Activated naive CD8-positive, alpha-beta T cell treated with anti-CD3 and anti-CD28 coated beads, Interleukin-2, amount 50 U/mL, for 16 hours (primary cell): ENCODE measurements at places on chromosomes 4 and X.

- no peak for DNase-seq
Observed at GRCh38 chr4:72951147-72951546, 118.4 kb downstream of the COX18 start.

DNA sequence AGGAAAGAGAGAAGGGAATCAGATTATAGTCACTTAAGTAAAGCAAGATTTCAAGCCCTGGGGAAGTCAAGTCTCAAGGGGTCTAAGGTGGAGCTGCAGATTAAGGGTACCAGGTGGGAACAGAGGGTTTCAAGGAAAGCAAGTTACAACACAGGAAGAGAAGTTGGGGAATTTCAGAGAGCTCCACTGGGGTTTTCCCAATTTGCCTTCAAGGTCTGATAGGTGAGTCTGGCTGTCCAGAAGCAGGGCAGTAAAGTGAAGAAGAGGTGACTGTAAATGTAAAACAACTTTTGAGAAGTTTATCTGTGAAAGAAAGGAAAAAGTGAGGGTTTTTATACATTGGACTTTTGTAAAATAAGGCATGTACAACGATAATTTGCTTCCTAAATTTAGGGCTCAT lies 37.1 kb upstream of the TRPC3 start:
- no peak for DNase-seq

DNA sequence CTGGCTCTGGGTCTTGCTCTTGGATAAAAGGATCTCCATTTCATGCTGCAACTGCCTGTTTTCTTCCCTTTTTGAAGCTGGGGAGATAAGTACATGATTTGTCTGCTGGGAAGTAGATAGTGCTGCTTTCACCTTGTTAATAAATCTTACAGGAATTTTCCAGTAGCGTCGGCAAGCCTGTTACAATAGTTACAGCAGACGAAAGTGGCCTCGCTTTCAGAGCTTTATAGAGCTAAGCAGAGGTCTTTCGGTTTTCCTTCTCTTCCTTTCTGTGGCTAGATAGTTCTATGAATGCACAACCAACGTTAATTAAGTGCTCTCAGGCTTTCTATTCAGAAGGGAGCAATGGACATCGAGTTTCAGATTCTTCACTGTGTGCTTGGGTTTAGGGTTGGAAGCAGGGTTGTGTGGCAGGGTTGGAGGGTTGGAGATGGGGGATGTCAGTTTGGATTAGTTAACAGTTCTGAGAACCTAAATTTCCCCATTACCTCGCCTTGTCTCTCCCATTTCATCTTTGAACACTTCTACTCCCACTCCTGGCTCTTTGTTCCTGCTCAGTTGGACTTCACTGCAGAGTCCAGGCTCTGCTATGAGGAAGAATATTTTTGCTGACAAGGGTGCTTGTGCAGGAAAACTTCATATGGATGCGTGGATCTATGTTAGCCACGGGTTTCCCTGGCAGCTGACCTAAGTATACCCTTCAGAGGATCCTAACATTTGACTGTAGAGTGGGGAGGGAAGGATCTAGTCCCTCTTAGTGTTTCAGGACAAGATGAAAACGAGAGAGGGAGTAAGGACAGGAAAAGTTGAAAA lies 237.9 kb downstream of the ARHGAP10 start:
- DNase-seq: no peak

DNA sequence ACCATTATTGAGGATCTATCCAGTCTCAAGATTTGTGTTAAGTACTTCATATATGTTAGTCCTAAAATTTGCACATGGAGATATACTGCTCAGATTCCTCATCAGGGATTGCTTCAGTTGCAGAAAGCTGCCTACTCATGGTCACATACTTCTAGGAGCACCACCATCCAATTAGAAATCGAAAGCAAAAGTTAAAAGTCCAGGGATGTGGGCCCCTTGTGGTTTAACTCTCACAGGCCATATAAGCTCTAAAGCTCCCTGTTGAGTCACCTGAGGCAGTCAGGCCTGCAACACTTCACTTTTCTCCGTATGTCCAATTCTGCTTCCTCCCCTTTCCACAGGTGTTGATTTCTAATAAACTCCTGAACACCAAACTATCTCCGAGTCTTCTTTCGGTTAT lies 84.2 kb downstream of the CNOT6L start:
- no peak for DNase-seq

GRCh38 chrX:117936118-117936517 lies 180.5 kb downstream of the KLHL13 start:
- DNase-seq: no peak

DNA sequence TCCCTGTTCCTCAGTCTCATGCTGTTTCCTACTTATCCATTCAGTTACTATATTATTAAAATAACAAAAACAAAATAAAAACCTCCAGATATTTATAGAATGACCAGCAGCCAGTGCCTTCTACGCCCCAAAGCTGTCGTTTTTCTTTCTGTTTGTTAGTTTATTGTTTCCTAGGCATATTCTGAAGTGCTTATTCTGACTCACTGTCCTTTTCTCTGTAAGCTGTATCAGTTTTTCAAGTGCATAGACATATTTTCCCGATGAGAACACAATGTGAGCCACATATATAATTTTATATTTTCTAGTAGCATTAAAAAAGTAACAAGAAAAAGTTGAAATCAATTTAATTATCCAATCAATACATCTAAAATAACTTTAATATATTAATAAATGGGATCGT lies 2158.6 kb upstream of the TENM3 start:
- DNase-seq: no peak

GRCh38 chr4:160180211-160180610 lies 1077.3 kb downstream of the RAPGEF2 start:
- DNase-seq: no peak

- DNase-seq: no peak
Observed at GRCh38 chr4:75340561-75340960, 173.6 kb downstream of the RCHY1 start.

- DNase-seq: no peak
Observed at GRCh38 chr4:74104145-74104544, 5.2 kb upstream of the CXCL2 start.

DNA sequence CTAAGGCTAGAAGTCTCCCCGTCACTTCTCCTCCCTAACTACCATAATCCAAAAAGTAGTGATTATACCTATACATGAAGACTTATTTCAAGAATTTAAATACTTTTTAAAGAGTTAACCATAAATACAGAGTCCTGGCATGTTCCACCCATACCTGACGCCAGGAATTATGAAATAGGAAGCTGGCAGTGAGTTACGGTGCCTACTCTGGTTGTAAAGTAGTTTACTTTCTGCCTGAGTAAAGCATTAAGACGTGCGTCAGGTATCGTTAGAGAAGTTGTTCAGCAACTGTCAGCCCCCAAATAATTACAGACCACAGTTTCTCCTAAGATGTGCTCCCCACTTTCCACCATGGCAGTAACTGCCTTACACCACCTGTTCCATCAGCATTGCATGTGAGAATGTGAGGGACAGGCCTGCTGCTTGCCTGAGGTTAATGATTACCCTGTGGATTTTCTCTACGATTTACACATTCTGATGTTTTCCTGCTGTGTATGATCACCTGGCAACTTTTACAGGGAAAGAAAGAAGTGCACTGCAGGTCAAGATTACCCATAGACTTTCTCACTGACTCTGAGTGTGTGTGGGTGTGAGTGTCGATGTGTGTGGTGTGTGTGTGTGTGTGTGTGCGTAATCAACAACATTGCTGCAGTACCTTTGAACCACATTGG lies 92.3 kb upstream of the SLC7A11 start:
- no peak for DNase-seq

GRCh38 chr4:38382520-38382919 lies 281.5 kb upstream of the KLF3 start:
- no peak for DNase-seq

- DNase-seq: no peak
Observed at GRCh38 chrX:149858592-149858991, 22.4 kb upstream of the MAGEA8 start.

DNA sequence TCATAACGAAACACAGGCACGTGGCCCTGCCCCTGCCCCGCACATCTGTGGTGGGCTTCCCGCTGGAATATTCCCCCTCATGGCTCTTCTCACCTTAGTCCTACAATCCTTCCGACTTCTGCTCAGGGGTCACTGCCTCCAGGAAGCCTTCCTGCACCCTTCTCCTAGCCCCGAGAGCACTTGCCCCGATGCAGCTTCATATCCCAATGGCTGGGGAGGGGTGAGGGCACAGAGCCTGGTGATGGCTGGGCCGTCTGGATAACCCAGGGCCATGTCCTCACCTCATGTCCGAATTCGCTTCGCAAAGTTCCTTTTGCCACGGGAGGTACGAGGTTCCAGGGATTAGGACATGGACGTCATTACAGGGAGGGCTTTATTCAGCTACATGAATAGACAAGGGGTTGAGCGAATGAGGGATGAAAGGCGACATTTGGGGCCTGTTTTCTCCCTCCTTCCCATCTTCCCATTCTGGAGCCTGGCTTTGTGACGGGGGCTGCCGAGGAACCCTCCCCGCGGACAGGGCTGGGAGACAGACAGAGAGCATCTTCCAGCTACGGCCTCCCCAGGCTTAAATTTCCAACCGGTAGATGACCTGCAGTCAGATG lies 35.5 kb upstream of the HMX1 start:
- DNase-seq: no peak

DNA sequence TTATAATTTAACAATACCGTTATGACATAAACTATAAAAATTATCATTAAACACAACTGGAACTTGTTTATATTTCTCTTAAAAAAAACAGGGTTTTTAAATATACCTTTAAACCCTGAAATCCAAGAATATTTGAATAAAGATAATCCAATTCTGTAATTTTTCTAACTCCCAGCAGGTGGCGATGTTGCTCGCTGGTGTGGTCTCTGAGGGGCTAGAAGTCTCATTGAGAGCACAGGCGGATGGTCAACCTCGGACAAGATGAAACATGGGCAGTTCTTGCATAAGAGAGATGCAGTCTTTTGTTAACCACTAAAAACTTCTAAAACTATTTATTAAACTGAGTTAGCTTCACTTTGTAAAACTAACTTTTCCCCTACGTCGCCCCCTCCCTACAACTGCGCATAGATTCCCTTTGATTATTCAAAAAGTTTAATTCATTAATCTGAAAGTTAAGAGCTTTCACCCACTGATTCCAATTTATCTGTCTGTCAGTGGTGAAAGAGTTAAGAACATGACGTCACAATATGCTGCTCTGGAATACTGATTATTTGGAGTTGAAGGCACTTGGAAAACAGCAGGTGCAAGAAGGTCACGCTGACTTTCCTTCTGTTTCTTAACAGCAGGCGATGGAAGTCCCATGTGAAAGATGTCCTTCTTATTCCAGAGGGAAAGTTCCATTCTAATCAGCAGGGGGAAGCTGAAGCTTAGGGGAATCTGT lies 29.5 kb downstream of the DMP1 start:
- no peak for DNase-seq

DNA sequence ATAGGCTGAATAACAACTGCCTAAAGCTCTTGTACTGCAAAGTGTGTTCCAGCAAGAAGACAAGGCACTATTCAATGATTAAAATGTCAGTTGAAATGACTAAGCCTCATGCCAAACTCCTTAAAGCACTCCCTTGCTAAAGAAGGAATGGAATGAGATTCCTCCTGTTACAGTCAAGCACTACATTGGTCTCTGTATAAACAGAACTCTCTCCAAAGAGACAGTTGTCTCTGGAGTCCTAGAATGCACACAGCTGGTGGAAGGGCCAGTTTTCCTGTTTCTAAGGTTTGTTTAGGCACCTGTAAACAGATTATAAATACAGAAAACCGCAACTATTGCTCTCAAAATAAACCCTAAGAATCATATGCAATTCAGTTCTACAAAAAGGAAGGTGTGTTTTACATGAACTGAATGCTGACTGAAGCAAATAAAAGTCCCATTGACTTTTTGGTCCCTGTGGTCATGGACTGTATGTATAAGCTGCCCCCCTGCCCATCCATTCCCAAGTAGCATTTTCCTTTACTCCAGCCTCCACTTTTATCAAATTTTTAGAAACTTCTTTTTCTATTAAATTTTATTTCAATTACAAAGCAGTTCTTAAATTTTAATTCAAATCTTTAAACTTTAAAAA lies 47.0 kb downstream of the FAT1 start:
- DNase-seq: no peak

DNA sequence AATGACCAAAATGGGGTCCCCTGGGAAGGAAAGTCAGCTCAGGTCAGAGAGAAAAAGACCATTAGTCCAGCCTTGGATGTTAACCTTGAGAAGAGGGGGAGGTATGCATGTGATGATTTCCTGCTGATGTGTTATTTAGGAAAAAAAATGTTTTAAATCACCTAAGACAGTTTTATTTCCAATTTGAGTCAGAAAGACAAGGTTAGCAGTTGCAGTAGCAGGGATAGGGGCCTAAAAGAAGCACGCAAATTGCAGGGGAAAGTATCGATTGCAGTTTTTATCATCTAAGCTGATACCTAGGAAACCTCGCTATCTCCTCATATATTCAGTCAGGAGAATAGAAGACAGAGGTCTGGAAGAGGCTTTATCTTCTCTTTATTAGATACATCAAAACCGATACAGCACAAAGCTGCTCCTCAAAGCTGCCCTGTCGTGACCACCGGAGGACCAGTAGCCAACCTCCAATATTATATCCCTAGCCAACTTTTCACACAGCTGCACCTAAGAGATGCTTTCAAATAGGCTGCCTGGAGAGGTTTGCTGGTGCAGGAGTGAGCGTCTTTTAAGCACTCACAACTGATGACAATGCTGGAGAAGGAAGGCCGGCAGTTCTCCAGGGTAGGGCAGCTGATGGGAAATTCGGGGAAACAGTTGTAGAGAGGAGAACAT lies 289.4 kb downstream of the INPP4B start:
- no peak for DNase-seq

- peak; percentile 11 for DNase-seq
Observed at GRCh38 chr4:40909363-40909876, 159.7 kb downstream of the NSUN7 start.

GRCh38 chr4:81049907-81050306 lies 19.4 kb downstream of the BMP3 start:
- no peak for DNase-seq

DNA sequence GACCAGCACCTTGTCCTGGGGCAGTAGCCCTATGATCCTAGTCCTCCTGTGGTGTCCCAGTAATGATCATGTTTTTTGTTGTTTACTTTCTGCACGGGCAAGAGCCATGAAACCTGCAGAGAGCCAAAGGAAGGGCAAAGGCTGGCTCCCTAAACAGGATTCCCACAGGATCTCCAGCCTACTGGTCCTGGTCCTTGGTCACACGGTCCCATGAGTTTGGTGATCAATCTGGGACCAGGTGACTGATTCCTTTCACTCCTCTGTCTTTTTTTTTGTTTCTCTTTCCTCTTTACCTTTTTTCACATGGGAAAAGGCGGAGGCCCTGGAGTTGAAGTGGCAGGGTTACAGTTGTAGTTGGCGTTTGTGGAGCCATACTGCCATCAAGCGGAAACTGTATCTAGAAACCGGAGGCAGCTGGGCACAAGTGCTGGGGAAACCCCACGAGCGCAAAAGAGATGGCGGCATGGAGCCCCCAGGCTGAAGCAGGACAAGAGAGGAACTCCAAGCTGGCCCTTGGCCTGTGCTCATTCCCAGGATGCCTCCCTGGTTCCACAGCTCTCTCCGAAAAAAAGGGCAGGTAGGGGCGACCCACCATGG lies 34.6 kb downstream of the NBDY start:
- no peak for DNase-seq

GRCh38 chr4:15254236-15254880 lies 173.5 kb upstream of the C1QTNF7 start:
- no peak for DNase-seq

GRCh38 chrX:100745205-100745604 lies 13.3 kb upstream of the SYTL4 start:
- no peak for DNase-seq
